ENCODE measurements at places on chromosomes 1 and 21.

DNA sequence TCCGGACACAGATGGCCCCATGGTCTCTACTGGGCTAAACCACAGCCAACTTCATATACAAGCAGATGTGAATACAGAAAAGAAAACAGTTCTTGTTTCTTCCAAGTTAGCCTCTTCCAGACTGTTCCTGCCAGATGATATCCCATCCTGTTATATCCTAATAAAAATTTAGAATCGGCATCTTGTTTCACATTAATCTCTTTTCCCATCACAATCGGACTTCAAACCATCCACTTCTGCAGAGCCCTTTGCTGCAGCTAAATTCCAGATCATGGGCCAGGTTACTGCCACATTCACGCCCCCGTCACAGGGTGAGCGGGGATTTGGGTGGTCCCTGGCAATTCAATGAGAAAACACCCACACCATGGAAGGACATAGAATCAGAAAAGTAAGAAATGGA, 57.2 kb downstream of the NPHP4 start:
- no peak for DNase-seq

DNA sequence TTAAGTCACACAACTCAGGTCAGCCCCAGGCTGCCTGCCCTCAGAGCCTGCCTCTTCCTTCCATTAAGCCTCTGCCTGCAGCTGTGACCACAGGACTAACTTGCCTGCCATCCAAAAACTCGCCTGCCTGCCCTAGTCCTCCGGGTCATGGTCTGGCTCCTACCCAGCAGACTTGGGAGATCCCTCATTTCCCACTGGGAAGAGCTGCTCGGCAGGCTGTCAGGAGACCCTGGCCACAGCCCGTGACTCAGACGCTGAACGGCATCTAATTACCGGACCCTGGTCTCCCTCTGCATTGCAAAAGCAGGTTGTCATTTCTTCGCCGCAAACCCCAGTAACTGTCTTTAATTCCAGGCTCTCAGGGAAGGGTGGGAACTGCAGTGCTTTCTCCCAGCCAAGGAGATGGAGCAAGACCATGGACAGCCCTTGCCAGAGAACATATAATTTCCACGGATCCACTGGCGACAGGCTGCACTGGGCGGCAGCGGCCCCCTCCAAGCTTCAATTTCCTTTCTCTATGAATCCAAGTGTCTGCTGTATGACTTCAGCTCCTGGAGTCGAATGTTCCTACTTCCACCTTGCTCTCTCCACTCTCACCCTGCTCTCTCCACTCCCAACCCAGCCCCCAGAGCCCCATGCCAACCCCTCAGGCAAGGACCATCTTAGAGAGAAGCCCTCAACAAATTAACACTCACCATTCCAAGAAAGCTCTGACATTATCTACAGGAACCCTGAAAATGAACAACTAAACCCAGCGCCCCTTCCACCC, 20.4 kb downstream of the OLFML2B start:
- peak; percentile 83 for DNase-seq

DNA sequence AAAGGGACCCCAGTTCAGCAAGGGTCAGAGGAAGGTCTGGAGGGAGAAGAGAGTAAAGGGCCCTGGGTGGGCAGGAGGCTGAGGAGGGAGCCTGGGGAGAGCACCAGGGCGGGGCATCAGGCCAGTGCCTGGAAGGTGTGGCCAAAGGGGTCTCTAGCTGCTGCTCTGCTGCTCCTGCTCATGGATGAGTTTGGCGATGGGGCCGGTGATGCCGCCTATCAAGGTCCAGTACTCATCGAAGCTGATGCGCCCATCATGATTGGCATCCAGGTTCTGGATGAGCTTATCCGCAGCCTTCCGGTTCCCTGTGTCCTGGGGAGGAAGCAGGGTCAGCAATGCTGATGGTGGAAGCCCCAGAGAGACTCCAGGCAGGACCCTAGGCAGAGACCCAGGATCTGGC, 5.6 kb downstream of the S100A16 start:
- DNase-seq: no peak

GRCh38 chr21:45033791-45034555, 40.4 kb upstream of the ADARB1 start:
- no peak for DNase-seq

GRCh38 chr1:151907363-151908139, 1.8 kb downstream of the THEM4 start:
- DNase-seq: no peak

GRCh38 chr1:53502641-53503432, 43.6 kb downstream of the DMRTB1 start:
- no peak for DNase-seq

GRCh38 chr21:15256996-15257395, 192.2 kb upstream of the NRIP1 start:
- DNase-seq: no peak

DNA sequence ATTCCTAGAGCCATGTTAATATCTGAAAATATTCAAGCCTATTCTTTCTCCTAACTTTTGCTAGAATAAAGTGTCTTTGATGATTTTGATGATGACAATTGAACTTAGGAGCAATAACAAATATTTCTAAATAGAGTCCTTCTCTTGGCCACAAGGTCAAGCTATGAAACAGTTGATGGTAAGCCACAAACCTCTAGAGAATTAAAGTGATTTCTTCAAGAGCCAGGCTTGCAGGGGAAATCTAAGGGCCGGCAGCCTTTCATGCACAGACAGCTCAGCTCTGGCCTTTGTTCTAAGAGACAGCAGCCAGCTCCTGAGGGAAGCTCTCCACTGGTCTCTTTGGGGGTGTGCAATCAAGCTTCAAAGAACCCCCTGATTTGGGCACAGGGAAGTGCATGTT, 59.0 kb downstream of the SUSD4 start:
- no peak for DNase-seq

DNA sequence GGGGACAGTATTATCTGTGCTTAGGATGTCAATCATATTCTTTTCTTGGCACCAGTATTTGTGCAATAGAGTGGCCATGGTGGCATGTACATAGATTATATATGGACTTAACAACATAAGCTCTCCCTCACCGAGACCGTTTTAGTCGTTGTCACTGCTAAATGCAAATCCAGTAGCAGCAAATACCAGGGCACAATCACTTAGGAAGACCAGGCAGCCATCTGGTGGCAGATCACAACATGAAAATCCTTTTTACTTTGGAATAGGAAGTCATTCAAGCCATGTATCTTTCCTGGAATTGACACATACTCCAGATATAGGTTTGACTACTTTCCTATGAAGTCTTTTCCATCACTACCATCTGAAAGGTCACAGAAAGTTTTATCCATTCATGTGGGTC, 53.2 kb upstream of the C1orf87 start:
- DNase-seq: no peak

- peak; percentile 80 for DNase-seq
Observed at GRCh38 chr1:103525607-103526507, at the start of gene RNPC3. RNPC3 (plus strand) TSS chr1:103525699; CDS start chr1:103526071, 372 bp downstream.

DNA sequence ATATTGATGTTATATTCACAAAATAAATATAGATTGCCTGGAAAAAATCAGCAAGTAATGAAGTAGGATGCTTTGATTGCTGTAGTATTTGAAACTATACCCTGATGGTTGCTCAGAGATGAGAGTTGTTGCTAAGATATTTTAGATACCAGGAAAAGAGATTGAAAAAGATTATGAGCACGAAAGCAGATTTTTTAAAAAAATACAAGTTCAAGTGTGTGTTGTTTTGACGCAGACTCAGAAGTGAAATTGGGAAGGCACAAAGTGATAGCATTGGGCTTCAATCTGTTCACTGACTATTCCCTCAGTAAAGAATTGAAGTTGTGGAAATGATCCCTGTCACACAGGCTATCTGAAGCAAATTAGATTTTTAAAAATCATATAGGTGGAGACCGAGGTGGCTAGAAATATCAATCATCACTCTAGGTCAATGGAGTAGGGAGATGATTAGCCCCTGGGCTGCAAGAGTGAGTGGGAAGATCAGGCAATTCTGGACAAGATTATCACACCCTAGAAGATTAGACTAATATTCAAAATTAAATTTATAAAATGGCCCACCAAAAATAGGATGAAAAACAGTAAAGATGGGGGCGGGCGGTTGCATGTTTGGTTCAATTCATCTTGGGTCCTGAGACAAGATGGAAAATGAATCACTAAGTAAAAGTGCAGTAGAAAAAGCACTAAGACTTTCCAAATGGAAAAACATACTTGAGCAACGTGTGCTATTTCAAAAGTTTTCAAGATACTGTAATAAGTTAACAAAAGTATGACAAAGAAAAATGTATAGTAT, 41.5 kb upstream of the LRRC8D start:
- no peak for DNase-seq

DNA sequence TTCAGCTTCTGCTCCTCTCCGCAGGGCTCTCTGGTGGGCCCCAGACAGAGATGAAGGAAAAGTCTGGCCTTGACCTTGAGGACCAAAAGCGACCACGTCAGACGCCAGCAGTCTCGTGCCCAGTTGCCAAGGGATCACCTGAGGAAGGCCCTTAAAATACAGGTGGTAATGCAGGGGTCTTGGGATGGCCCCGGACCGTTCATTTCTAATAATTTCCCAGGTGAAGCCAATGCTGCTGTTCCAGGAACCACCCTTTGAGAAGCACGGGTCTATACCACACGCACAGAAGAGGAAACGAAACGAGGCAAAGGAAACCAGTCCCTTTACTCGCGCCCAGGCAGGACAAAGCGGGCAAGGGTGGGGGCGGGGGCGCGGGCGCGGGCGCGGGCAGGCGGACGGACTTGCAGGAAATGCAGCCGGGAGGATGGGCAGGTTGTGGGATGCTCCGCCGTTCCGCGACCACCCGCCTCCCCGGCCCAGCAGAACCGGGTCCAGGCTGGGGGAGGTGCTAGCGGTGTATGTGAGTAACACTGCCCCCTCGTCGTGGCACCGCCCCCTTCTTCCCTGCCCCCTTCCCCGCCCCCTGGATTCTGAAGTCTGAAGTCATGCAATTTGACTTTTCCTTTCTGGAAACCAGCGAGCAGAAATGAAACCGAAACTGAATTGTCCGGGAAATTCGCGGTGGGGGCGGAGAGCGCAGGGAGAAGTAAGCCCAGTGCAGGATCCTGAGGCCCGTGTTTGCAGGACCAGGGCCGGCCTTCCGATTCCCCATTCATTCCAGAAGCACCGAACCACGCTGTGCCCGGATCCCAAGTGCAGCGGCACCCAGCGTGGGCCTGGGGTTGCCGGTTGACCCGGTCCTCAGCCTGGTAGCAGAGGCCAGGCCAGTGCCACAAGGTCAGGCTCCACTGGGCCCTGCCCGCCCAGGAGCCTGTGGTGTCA, 5.8 kb upstream of the MX1 start:
- DNase-seq: peak; percentile 88

DNA sequence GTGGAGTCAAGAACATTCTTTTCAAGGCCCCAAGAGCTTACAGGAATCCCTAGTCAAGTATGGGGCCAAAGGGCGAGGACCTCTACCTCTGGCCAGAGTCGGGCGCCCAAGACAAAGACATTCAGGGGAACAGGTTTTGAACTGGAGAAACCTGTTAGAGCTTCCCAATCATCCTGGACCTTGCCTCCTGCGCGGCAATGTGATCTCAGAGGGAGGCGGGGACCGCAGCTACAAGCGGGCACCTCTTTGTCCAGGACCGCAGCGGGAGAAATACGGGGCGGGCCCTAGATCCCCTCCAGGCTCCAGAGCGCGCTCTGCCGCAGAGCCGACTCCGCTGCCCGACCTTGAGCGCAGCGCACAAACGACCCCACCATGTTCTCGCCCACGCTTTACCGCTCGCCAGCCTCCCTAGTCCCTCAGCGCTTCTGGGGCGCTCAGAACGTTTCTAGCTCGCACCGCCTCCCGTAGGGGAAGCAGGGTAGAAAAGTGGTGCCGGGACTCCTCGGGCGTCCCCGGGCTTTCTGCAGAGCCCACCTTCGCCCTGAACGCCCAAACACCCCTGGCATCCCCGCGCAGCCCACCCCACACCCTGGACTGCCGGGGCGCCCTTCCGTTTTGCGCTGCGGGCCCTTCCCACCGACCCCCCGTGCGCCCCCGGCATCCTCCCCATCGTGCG, 28.1 kb downstream of the RABIF start:
- no peak for DNase-seq

GRCh38 chr1:61091455-61091854, 9.1 kb downstream of the NFIA start:
- no peak for DNase-seq

GRCh38 chr1:171784784-171785183, 3.3 kb downstream of the METTL13 start:
- no peak for DNase-seq

DNA sequence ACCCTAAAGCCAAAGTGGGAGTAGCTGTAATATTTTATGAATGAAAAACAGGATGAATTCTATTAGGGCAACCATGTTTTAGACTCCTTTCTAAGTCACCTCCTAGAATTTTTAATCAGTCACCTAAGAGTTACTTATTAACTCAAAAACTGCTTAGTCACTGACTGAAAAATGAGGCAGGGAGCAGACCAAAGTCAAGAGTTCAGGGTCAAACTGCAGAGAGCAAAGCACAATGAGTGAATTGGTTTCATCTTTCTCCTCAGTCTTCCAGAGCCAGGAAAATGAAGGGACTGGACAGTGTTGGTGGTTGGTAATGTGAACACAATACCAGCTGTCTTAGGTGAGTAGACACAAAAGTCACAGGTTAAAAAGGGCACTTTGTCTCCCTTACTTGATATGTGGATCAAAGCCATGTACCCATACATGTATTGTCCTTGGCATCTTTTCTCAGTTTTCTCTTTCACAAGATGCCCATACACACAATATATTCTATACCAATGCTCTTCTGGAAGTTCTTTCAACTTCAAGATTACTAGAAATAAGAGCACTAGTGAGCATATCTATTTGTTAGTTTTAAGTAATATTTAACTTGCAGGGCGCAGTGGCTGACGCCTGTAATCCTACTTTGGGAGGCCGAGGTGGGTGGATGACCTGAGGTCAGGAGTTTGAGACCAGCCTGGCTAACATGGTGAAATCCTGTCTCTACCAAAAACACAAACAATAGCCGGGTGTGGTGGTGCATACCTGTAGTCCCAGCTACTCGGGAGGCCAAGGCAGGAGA, 42.2 kb downstream of the ATP1B1 start:
- DNase-seq: no peak

GRCh38 chr1:238767321-238767720, 619.0 kb upstream of the CHRM3 start:
- DNase-seq: no peak

DNA sequence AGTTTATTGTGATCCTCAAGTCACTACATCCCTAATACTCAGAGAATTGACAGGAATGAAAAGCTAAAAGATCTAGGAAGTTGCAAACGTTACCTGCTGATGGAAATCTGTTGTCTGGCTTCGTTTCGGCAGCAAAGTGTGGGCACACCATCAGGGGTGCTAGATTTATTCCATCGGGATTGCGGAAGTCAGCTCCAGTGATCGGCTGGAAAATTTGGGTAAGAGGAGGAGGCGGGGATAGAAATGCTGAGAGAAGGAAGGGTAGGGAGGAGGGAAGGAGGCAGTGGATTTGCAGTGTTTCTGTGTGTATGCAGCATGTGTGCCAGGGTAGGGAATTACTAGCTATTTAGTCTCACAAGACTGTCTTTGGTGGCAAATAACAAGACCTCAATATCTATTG, at the start of gene CTSK:
CTSK (minus strand) TSS at position 140 of the 400 bp plus-strand sequence. CDS start 1,455 bp downstream, outside the sequence.
- DNase-seq: no peak
